ENCODE measurements at places on chromosomes 1 and 21.

DNA sequence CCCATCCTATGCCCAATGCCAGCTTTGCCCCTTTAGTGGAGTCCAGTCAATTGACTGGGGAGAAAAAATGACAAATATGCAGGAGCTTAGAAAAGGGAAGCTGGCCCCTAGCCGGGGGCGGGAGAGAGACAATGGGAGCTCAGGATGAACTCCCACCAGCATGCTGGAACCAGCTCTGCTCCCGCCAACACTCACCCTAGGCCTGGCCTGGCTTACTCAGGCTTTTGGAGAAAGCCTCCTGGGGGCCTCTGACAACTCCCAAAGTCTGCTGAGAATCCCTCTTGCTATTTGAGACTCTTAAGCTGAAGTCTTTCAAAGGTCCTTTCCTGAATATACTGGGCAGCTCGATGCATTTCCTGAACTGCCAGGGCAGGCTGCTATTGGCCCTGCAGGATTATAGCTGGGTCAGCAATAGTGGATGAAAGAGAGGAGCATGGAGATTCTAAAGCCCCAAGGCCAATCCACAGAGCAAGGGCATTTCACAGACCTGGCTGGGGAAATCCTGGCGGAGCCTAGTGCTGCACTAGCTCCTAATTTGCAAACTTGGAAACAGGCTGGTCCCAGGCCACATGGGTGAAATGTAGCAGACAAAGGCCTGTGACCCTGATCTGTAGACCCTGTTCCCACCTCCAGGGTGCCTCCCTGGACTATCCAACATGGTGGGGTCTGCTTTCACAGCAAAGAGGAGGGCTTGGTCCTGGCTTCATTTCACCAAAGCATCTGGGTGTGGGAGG, 35.7 kb upstream of the CLSTN1 start:
- no peak for DNase-seq
- H3K27ac ChIP-seq: peak overlapping the region; percentile 75
- H3K4me3 ChIP-seq: no peak overlapping the region
- H3K4me1 ChIP-seq: peaks cover 9% of the 10 kb centered on the region

GRCh38 chr21:45102391-45102932, 28.1 kb downstream of the ADARB1 start:
- no peaks in the 10 kb centered on the region for H3K27me3 ChIP-seq
- no peak overlapping the region for H3K27ac ChIP-seq
- H3K4me1 ChIP-seq: no peaks in the 10 kb centered on the region
- H3K4me3 ChIP-seq: peak overlapping the region; percentile 41

DNA sequence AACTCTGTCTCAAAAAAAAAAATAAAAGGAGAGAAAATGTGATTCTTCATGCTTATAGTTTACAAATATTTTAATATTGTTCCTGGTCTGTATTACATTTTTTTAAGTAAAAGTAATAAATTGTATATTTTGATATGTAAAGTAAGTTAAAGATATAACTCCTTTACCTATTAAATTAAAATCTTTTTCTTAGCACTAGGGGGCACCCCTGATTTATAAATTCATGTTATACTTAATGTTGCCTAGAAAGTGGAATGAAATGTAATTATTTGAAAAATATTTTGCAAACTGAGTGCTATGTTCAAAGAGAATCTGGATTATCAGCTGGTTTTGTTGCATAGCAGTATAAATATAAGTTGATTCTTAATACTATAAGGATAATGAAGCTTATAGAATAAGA, 49.2 kb downstream of the RALGPS2 start:
- DNase-seq: no peak
- H3K4me1 ChIP-seq: no peaks in the 10 kb centered on the region
- H3K27ac ChIP-seq: no peak overlapping the region
- H3K27me3 ChIP-seq: no peaks in the 10 kb centered on the region
- peaks cover 10% of the 10 kb centered on the region for H3K36me3 ChIP-seq
- H3K4me3 ChIP-seq: no peak overlapping the region

GRCh38 chr1:232978091-232978634, 27.8 kb downstream of the NTPCR start:
- no peak for DNase-seq
- peaks cover 21% of the 10 kb centered on the region for H3K36me3 ChIP-seq
- H3K27me3 ChIP-seq: no peaks in the 10 kb centered on the region
- H3K4me1 ChIP-seq: no peaks in the 10 kb centered on the region

GRCh38 chr1:119249283-119249682, 108.8 kb upstream of the WARS2 start:
- H3K4me3 ChIP-seq: no peak overlapping the region
- no peak overlapping the region for H3K27ac ChIP-seq
- H3K27me3 ChIP-seq: no peaks in the 10 kb centered on the region
- peaks cover 2% of the 10 kb centered on the region for H3K4me1 ChIP-seq
- no peak for DNase-seq

- no peak overlapping the region for H3K27ac ChIP-seq
- no peak overlapping the region for H3K4me3 ChIP-seq
- no peaks in the 10 kb centered on the region for H3K27me3 ChIP-seq
- DNase-seq: no peak
- peaks cover 4% of the 10 kb centered on the region for H3K36me3 ChIP-seq
Measured at GRCh38 chr1:236000781-236001180, 64.1 kb downstream of the NID1 start.

Data from neuronal stem cell (in vitro differentiated cells).